ENCODE measurements at places on chromosomes 13 and 19.

DNA sequence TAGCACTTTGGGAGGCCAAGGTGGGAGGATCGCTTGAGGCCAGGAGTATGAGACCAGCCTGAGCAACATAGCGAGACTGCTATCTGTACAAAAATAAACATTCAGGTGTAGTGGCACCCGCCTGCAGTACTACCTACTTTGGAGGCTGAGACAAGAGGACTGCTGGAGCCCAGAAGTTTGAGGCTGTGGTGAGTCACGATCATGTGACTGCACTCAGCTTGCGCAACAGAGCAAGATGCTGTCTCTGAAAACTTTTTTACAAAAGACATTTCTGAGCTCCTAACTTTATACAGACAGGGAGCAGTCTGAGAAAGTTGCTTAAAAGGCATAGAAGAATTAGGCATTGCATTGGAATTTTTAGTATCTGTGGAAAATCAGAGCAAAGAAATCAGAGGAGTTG, 10.4 kb upstream of the TBC1D4 start:
- no peak for DNase-seq

GRCh38 chr13:37539976-37540605, 58.5 kb downstream of the POSTN start:
- no peak for DNase-seq

DNA sequence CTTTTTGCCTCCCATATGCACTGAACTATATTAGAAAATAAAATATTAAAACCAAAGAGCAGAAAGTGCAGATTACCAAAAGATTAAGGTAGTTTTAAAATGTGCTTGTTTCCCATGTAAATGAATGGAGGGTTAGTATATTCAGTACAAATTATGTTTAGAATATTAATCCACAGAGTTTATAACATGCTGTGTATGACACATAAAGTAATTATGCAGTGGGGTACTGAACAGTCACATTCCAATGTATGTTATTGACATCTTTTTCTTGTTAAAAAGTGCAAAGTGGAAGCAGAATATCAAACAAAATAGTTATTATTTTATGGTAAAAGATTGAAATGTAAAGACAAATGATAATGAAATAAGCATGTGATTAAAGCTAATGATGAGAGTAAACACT, 79.3 kb downstream of the GPC6 start:
- no peak for DNase-seq

GRCh38 chr13:66501181-66501580, 729.0 kb downstream of the PCDH9 start:
- no peak for DNase-seq

DNA sequence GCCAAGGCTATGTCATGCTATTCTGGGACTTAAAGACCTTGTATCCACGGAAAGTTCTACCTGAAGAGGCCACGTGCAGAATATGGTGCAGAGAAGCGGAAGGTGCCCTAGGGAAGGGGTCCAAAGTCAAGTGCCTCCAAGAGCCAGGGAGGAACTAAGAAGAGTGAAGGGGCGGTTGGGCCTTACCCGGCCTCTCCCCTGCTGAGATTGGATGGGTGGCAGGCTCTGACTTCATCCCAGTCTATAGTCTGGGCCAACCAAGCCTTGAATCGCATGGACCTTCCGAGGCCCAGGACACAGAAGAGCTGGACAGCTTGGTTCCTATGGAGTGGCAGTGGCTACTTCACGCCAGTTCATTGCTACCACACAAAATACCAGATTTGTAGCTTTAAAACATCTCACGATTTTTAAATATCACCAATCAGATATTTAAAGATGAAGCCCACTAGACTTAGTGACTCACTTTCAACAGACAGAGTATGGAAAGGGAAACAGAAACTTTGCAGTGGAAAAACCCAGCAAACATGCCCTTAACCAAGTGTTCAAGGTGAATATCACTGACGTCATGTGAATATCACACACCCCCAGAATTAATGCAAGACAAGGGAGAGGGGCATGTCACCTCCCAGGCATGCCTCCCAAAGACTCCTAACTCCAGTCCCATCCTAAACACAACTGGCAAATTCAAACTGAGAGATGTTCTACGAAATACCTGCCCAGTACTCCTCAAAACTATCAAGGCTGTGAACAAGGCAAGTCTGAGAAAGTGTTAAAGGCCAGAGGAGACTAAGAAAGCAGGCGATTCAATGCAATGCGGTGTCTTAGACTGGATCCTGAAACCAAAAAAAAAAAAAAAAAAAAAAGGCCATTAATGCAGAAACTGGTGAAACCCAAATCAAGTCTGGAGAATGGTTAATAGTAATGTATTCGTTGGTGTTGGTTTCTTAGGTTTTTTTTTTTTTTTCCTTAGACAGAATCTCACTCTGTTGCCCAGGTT, 10.2 kb downstream of the C19orf12 start:
- DNase-seq = no peak

GRCh38 chr13:35994131-35994966, 136.8 kb downstream of the DCLK1 start:
- DNase-seq = no peak

GRCh38 chr19:33472691-33473652, 48.6 kb downstream of the PEPD start:
- no peak for DNase-seq

GRCh38 chr13:33004511-33004910, 11.7 kb upstream of the KL start:
- DNase-seq = no peak

DNA sequence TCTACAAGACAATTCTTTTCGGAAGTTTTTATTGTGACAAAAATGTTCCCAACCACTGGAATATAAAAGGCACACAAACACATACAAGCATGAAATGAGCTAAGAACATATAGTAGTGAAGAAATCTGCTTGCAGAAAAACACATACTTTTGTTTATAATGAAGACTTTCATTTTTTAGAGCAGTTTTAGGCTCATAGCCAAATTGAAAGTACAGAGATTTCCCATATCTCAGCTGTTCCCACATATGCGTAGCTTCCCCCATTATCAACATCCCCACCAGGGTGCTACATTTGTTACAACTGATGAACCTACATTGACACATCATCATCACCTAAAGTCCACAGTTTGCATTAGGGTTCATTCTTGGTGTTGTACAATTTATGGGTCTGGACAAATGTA, 249.4 kb downstream of the KCTD12 start:
- no peak for DNase-seq

DNA sequence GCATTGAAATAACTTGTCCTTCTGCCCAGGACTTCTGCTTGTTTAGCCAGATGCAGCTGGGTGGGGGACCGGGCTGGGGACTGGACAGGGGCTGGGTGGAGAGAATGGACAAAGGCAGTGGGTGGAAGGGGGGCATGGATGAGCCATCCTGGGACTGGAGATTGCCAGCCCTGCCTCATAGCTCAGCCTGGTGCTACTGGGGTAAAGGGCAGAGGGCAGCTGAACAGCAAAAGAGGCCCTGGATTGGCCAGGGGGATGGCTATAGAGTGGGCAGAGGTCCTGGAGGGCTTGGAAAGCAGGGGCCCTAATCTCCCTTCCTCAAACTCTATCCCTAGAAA, 17.7 kb upstream of the PLAUR start:
- no peak for DNase-seq

DNA sequence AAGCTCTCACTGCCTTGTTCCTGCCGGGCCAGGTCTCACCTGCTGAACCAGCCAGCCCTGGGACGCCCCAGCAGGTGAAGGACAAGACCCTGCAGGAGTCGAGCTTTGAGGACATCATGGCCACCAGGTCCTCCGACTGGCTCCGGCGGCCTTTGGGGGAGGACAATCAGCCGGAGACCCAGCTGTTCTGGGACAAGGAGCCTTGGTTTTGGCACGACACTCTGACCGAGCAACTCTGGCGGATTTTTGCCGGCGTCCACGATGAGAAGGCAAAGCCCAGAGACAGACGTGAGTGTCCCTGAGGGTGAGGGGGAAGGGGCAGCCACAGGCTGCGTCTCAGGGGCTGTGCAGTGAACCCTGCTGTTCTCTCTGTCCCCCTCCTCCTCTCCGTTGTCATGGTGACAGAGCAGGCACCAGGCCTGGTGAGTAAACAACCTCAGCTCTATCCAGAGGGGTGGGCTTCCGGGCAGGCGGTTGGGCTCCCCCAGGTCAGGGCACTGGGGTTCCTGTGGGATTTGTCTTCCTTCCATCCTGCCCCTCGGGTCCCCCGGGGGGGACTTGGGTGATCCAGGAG, 9.7 kb downstream of the TLE6 start:
- DNase-seq = no peak

DNA sequence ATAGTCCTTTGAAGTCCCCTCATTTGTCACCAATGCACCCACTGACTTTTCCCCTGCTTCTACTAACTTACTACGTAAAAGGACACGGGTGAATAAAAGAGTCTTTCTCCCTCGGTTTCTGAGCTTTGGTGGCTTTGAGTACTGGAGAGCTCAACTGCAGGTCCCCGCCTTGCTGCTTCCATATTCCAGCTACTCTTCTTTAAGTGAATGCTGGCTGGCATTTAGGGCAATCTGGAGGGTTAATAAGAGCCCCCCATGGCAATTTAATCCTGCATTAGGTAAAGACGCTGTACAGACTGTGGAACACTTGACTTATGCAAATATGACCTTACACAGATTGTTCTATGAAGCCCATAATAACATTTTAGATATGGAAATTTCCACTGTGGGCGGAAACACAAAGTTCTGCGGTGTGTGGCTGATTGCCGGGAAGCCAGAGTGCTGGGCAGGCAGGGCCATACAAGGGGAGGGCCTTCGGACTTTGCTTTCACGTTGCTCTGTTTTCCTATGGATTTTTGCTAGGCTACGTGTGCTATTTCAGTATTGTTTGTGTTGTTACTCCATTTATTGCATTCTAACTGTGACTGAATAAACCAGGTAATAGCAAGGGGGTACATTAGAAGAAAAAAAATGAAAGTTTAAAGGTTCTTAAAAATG, 97.5 kb downstream of the SLC10A2 start:
- no peak for DNase-seq

DNA sequence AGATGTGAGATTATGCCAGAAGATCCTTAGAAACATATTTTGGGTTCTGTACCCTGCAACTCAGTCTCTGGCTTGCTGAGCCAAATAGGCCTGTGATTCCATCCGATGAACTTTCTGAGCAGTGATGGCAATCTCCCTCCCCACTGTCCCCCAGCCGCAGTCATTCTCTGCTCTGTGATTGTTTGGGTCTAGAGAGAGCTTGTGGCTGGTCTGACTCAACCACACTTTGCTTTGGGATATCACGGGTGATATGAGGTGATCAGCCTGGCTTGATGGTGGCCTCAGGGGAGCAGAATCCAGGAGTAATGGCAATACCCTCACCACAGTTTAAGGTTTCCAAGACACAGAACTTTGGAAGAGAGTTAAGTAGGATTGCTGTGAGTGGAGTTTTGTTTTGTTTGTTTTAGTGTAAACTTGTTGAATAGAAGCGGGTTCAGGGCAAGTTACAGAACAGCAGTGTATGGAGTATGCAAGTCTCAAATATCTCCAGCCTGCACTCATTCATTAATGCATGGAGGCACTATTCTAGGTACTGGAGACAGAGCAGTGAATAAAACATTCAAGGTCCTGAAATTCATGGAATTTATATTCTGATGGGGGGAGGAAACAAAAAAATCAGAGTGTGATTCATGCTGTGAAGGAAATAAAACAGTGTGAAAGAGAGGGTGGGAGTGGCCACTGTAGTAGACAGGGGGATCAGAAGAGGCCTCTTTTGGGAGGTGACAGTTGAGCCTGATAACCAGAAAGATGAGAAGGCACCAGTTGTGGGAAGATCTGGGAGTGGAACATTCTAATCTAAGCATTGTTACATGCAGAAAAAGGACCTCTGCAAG, 5.3 kb downstream of the SAMD4B start:
- DNase-seq = no peak

DNA sequence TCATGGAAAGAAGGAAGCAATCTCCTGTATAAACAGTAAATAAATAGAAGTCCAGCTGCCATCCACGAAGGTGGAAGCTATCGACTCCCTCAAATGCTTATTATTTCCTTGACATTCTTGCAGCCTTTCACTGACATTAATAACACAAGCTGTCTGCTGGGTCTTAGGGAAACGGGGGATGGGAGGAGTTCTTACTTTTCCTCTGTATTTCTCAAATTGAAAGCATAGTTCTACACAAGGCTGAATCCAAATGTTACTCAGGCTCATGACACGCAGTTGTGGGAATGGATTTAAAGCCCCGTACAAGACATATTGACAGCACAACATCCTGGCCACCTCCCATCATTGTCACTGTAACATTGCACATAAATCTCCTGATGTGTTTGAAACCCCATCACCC, 4.0 kb downstream of the SERPINE3 start:
- no peak for DNase-seq
